ENCODE measurements at places on chromosomes 7 and 10. TPM values are rescaled to one million over a fixed set of nuclear protein-coding genes. Genes with fewer than 3 reads are reported as not detected.

DNA sequence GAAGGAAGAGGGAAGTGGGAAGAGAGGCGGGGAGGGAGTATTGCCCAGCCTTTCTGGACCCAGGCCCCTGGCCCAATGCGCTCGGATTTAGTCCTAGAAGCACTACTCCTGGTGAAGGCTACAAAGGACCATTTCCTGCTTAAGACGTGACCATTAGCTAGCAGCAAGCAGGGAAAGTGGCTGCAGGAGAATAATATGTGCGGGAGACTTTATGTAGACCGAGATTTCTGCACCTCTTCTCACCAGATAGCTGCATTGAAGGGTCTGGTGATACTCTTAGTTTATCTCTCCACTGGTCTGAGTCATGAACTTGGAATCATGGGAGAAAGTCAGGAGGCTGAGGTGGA, 3.1 kb downstream of the VAX1 start:
- DNase-seq = no peak

- no peak for DNase-seq
These were observed 56.2 kb downstream of the MRC1 start for GRCh38 chr10:17865351-17865750.

DNA sequence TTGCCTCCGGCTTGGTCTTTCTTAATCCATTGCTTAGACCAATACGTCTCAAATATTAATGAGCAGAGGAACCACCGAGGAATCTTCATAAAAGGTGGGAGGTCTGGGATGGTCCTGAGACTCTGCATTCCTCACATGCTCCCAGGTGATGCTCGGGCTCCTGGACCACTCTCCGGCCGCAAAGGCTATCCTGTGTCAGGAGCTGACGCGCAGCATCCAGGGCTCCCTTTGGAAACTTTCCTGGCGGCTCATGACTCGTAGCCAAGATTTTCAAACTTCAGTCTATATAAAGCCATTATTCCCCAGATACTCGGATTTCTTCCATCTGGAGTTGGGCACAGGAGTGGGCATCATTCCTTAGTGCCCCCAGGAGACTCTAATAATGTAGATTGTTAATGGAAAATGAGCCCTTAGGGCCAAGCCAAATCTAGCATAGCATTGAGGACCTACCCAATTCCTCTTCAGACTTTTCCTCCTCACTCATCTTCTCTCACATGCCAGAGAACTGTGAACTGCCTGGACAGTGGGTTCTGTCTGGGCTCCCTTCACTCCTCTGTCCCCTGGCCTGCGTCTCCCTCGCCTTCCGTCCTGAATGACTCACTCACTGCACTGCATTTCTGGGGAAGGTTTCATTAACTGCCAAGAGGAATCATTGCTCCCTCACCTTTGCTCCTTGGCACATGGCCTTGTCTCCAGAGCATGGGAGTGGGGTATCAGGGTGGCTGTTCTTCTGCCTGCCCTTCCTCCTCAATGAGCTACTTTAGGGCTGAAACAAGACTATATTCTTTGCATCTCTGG, 89.3 kb downstream of the MKI67 start:
- DNase-seq = no peak

DNA sequence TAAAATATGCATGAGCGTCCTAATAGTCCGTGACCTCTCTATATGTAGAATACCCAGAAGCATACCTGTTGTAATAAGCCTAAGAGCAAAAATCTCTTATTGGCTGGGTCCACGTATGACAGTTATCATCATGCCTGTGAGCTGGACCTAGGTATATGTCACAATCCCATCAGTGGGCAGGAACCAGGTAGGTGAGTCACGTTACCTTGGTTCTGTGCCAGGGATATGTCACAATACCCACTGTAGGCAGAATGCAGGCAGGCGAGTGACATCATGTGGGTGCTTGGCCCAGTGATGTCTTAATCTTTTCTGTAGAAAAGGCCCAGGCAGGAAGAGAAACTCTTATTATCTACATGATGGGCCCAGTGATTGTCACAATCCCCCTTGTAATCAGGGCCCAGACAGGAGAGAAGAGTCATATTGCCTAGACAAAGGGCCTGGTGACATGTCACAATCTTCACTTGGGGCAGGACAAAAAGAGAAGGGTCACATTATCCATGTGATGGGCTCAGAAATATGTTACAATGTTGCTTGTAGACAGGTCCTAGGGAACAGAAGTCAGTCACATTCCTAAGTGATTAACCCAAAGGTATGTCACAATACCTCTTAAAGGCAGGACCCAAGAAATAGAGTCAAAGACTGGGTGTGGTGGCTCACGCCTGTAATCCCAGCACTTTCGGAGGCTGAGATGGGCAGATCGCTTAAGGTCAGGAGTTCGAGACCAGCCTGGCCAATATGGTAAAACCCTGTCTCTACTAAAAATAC, 12.9 kb upstream of the ZNF736 start:
- DNase-seq = no peak

- no peak for DNase-seq
These were observed 423.4 kb upstream of the DPP6 start for GRCh38 chr7:153628825-153629224.

DNA sequence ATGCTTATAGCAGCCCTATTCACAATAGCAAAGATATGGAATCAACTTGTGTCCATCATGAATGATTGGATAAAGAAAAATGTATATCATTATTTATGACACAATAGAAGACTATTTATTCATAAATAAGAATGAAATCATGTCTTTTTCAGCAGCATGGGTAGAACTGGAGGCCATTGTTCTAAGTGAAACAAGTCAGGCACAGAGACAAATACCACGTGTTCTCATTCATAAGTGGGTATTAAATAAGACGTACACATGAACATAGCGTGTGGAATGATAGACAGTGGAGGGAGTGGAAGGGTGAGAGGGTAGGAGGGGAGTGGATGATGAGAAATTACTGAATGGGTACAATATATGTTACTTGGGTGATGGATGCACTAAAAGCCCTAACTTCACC, 762.4 kb downstream of the REEP3 start:
- DNase-seq = no peak

DNA sequence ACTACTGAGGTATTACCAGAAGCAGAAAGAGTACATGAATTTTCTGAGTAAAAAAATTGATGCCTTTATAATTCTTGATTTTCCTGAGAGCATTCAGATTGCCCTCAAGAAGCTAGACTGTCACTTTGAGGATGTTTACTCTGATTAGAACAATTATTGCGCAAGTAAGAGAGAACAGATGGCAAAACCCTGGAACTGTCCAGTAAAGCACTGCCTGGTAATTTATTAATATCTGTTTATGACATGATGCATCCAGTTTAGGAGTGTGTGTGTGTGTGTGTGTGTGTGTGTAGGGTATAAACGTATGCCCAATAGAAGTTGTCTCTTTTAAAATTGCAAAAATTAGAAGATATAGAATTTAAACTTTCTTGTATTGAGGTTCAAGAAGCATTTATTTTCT, 379.7 kb downstream of the PHTF2 start:
- no peak for DNase-seq

DNA sequence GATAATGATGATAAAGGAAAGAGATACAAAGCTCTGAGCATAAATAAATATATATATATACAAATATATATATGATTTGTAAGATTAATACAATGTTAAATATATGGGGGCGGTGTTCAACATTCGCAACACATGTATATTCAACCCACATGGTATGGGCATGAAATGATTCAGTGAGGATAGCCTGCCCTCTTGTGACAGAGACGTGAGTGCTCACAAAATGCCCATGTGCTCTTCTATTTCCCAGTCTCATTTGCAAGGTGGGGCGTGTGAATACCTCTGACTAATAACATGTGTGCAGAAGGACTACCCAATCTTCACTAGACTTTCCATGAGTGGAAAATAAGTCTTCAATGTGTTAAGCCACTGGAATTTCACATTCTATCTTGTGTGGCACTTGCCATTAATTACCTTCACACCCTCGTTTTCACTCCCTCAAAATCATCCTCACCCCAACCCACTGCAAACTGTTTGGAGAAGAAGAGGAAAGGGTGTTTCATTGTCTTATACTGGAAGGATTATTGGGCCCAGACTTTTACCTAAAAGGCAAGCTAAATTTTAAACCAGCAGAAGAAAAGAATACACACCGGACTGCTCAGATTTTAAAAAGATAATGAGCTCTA, 26.9 kb downstream of the ASAH2 start:
- DNase-seq = no peak

DEPP1 gene
- polyA plus RNA-seq = 36.1 TPM
